ENCODE measurements at places on chromosomes 5 and 9. TPM values are rescaled to one million over a fixed set of nuclear protein-coding genes. Genes with fewer than 3 reads are reported as not detected.

DNA sequence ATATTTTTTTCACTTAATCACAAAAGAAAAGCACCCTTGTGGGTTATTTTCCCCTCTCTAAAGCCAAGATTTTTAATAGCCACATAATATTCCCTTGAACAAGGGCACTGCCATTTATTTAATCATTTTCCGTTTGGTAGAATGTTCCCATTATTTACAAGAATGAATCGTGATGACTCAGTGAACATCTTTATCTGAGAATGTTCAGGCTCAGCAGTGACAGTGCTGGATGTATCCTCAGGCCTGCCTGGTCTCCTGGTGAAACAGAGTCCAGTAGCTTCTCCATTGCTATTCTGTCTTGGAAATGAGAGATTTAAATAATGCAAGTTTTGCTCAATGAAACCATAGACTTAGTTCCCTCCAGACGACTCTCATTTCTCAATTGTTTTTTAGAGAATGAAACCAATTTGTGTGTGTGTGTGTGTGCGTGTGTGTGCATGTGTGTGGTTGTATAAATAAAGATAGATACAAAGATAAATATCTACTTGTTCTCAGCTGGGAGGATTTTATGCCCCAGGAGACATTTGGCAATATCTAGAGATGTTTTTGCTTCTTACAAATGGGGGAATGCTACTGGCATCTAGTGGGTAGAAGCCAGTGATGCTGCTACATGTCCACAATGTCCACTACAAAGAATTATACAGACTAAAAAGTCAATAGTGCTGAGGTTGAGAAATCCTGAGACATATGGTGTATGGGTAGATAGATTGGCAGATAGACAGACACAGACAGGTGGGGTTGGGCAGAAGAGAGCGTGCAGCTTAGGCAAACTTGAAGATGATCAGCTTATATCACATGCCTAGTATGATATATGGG is 55.0 kb downstream of the PAPPA start:
- DNase-seq = no peak

GRCh38 chr5:52789851-52790250 is 2.1 kb downstream of the ITGA1 start:
- peak; percentile 31 for DNase-seq

- DNase-seq = no peak
These were observed 586.4 kb downstream of the TLE4 start for GRCh38 chr9:80158131-80158530.

DNA sequence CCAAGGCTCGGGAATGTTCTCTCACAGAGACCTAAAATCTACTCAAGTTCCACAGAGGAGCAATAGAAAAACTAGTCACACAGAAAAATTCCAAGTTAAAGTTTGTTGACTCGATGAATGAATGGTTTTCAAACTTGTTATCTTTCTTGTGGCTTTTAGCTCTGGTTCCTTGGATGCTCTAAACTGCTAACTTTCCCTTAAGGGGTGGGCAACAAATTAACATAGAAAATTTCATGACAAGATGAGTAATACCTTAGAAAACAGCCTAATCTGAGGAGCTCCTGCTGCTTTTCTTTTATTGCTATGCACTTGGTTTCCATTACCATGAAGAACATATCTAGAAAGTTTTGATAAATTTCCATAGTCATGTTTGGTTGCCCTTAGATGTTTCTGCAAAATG is 100.2 kb upstream of the CCDC112 start:
- no peak for DNase-seq

Gene ACSL6
- 36.9 TPM for total RNA-seq

GRCh38 chr5:117621921-117622320 is 1047.3 kb upstream of the SEMA6A start:
- no peak for DNase-seq

Gene IL4
- total RNA-seq = 20.5 TPM

Gene WWC1
- total RNA-seq = 2.4 TPM

Gene IFNA2
- not detected for total RNA-seq

DNA sequence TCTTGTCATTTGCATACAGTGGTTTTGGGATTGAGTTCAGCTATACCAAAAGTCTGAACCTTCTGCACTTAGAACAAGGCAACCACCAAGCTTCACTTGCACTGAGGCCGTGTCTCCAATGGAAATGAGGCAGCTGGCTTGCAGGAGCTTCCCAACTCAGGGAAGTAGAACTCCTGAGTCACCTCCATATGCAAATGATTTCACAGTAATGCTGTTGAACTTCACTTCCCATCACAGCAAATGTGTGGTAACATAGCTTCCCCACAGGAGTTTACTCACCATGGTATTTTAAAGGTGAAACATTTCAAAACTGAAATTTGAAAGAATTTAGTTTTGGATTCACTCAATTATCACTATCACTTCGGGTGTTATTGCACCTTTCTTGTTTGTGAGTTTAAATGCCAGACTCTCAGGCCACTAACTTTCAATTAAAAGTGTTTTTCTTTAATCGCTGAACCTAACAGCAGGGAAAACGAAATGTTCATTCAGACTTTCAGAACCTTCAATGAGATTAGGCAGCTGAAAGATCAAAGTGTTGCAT is 9.0 kb downstream of the CD274 start:
- peak; percentile 75 for DNase-seq

DNA sequence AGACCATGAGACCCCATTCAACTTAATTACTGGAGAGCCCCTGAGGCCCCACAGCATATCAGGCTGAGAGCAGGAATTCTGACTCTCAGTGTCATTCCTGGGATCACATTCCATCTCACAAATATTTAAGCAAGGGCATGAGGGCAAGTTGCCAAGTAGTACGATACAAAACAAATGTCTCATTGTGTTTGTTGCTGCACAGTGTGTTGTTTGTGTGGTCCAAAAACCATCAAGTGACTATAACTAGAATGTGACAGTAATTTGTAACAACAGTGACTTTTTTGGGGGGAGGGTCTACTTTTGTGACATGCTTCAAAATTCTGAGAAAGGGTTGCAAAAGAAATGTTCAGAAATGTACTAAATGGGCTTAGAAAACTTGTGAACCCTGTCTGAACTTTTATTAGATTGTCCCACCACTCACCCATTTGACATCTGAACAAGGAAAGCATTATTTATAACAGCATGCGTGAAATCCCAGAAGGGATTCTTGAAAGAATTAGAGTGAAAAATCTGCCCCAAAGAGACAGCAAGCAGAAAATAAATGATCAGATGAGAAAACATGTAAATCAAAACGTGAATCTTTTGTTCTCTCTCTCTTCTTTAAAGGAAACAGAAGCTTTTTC is 347.0 kb downstream of the NTRK2 start:
- DNase-seq = no peak

- DNase-seq = no peak
These were observed 7.4 kb downstream of the TARS1 start for GRCh38 chr5:33448118-33448517.

DNA sequence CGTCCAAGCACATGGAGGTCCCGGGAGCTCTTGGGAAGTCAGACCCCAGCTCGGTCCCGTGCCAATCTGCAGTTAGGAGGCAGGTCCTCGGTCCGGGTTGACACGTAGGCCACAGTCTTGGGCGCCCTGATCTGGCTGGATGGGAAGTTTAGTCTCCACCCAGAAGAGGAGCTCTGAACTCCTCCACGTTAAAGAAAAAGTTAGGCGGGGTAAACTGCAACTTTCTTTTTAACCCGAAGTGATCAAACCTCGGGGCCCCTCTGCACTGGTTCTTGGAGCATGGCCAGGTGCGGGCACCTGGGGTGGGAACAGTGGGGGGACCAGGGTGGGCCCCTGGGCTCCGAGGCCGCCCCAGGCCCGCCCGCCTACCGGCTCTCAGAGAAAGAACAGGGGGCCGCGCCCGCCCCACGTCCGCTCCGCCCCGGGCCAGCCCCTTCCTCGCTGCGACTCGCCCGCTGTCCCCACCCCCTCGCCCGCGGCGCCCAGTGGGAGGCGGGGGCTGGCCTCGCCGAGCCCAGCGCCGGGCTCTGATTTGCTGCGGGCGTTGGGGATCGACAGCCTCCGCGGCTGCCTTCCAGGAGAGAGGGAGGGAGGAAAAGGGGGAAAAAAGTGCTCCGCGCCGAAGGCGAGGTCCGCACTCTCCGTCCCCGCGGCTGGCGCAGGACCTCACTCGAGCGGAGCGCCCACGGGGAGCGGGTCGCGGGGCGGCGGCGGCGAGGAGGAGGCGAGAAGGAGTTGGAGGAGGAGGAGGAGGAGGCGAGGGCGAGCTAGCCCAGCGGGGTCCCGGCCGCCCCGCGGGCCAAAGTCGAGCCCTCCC is at the start of gene COL5A1:
Gene COL5A1, plus strand, starts transcription at position 631 of the 817 bp plus-strand sequence. CDS start 385 bp downstream, outside the sequence.
- DNase-seq = peak; percentile 66

DNA sequence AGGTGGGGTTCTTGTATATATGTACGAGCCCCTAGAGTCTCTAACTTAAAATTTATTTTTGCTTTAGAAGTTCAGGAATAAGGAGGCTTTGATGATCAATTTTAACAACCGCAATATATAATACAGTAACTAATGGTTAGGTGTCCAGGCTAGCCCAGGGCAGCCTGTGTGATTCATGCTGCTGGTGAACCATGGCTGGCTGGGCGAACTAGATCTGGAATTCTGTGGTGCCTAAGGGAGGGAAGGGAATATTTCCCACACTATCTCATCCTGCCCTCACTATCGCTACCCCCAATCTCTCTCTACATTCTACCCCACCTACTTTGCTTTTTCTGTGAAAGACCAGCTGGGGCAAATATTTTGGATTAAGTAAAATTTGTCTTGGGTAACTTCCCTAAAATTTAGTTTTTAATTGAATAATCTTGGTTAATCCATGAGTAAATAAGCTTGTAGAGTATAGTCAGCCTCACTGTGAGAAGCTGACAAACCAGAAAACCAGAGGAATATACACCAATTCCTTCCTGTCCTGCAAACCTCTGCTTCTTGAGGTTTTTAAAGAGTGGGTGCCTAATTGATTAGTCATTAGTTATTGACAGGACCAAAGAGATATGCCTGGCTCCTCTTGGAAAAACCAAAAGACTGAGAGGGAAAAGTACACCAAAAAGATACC is 115.1 kb upstream of the CCDC152 start:
- no peak for DNase-seq

Data from activated CD4-positive, alpha-beta T cell treated with anti-CD3 and anti-CD28 coated beads, Interleukin-2, amount 10 ng/mL, durations not matched to agents 24 days and 14 days (primary cell).